Stimulated activated CD4-positive, alpha-beta T cell treated with anti-CD3 and anti-CD28 coated beads, Interleukin-2, amount 100 ng/mL, for 48 hours (primary cell): ENCODE measurements at places on chromosomes 7 and 10.

- DNase-seq: no peak
These were observed 50.6 kb downstream of the ZNF438 start for GRCh38 chr10:30980951-30981616.

DNA sequence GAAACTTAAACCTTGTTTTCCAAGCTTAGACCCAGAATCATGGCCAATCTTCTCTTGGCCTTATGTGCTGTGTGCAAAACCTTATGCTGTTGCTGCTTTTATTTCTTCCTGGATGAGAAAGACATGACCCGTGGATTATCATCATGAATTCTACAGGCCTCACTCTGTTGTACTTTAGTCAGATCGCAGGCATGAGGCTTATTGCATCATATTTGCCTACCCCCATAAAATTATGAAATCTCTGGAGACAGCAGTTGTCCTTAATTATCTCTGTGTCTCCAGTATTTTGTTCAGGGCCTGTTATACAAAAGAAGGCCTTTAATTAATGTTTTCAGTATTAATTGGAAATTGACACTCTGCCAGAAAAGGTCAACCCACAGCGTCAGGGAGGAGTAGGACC is 71.6 kb downstream of the PLCE1 start:
- no peak for DNase-seq

DNA sequence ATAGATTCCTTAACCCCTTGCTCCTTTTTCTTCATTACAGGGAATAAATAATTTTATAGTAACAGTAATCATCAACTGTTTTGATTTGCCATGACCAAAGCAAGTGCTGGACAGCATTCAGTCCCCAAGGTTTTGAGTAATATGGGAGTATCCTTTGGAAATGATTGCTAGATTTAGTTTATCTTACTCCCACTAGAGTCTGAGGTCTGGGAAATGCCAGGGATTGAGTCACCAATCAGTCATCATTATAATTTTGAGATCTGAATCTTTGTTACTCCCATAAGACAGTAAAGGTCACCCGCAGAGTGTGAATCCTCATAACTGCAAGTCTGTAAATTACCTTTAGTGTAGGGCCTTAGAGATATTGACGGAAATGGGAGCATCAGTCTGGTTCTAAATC is 133.7 kb upstream of the SEMA3E start:
- DNase-seq: no peak

DNA sequence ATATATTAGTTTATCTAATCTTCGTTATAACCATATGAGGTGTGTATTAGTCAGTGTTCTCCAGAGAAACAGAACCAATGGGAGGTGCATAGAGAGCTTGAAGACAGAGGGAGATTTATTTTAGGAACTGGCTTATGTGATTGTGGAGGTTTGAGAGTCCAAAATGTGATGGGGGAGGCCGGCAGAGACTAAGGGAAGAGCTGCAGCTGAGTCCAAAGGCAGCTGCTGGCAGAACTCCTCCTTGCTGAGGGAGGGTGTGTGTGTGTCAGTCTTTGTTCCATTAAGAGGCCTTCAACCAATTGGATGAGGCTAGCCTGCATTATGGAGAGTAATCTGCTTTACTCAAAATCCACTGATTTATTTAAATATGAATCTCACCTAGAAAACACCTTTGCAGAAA is 165.1 kb downstream of the SH3PXD2A start:
- no peak for DNase-seq

DNA sequence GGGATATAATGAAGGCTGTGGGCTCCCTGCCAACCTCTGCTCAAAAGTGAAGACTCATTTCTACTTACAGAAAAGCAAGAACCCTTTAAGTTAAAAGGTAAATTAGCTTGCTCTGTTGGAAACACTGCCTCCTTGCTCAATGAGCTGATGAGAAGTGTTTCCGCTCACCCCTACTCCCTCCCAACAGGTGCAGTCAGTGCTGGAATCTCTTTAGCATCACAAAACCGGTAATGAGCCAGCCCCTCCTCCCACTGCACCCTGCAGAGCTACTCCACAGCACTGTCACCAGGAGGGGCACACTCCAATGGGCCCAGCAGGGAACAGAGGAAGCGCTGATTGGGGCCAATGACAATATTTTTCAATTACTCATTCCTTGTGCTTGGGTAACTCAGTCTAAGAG is 262.5 kb downstream of the TCERG1L start:
- DNase-seq: no peak

- no peak for DNase-seq
These were observed 136.1 kb downstream of the CELF2 start for GRCh38 chr10:11153766-11154165.

- no peak for DNase-seq
These were observed 253.3 kb downstream of the TNS3 start for GRCh38 chr7:47328392-47329319.

DNA sequence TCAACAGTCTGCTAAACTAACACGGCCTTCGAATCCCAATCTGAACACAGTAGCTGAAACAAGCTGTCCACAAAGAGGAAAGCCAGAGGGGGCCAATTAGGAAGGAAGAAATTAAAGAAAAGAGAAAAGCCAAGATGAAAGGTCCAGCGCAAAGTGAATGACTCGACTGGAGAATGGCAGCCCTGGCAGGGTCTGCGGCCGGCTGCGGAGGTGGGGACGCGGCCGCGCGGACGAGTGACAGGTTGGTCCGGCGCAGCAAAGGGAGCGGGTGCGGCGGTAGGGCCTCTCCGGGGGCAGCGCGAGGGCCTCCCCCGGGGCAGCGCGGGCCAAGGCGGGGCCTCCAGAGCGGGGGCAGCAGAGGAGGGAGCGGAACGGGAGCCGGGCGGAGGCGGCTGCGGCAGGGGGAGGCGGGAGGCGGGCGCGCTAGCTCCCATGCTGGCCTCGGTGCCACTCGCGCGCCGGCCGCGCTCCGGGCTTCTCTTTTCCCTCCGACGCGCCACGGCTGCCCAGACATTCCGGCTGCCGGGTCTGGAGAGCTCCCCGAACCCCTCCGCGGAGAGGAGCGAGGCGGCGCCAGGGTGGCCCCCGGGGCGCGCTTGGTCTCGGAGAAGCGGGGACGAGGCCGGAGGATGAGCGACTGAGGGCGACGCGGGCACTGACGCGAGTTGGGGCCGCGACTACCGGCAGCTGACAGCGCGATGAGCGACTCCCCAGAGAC is at the start of gene VWC2:
TSS of gene VWC2 (plus strand) at position 421 of the 718 bp plus-strand sequence. CDS start 1,798 bp downstream, outside the sequence.
- DNase-seq: no peak

DNA sequence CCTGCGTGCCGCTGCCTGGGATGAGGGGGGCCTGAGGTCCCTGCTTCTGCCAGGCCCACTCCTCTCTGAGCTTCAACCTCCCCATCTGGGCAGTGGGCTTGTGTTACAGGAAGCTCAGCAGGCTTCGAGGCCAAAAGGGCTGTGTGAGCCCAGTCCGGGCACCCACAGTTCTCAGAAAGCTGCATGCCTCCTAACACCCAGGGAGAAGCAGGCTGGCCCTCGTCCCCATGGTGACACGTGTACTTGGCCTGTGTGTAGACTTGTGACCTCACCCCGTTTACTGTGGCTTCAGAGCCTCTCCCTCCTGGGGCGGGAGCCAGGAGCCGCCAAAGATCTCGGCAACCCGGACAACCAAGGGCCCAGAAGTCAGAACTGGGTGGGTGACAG is 2.2 kb upstream of the GRIFIN start:
- no peak for DNase-seq

GRCh38 chr7:8321312-8321711 is 59.3 kb upstream of the ICA1 start:
- no peak for DNase-seq

DNA sequence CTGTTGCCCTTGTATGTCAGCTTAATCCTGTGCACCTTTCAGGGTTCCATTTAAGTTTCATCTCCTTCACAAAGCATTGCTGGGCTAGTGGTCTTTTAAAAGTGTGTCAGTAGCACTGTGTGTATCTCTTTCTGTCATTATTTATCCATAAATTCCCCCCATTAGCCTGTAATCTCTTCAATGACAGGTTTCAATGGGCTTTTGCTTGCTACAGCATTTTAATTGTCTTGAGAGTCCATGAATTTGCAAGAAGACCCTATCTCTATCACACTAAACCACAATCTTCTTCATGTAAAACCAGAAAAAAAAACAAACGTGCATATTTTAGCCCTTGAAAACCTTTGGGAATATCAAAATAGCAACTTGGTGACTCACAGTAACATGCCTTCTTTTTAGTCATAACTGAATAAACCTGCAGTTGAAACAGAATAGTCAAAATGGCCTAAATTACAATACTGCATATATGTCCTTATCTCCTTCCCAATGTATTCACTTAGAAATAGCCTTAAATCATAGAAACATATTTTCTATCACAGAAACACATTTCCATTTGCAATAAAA is 118.6 kb downstream of the PON1 start:
- no peak for DNase-seq

GRCh38 chr10:108204528-108205305 is 1040.2 kb upstream of the SORCS1 start:
- DNase-seq: no peak

GRCh38 chr10:109931163-109931562 is 7.9 kb upstream of the XPNPEP1 start:
- DNase-seq: no peak

GRCh38 chr7:435630-436366 is 83.8 kb downstream of the PDGFA start:
- DNase-seq: no peak

DNA sequence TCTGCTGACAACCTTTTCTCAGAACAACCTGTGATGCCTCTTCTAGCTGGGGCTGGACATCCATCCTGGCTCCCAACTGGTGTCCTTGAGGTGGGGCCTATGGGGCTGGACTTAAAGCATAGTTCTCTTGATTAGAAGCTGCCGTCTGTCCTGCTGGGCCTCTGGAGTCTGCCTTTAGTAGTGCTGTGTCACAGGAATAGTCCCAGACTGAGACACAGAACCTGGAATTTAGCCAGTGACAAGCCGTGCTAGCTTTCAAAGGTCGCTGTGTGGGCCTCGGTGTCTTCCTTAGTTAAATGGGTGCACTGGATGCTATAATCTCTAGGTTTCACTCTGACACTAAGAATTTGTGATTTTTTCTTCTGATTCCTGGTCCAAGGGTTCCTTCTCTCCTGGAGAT is 41.2 kb downstream of the GPR141 start:
- DNase-seq: no peak

DNA sequence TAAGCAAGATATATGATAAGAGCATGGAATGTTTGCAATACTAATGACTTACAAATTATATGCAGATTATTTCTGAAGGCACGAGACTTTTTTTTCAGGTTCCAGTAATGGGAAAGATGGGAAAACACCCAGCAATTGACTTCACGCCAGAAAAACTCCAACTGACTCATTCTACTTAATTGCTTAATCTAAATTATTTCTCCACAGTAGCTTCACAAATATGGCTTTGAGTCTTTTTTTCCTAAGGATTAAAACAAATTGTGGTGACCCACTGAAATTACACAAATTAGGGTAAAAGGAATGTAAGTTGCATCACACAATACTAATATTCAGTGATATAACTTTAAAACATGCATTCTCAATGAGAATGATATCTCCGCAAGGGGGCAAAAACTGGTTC is 138.7 kb downstream of the GNAI1 start:
- no peak for DNase-seq

DNA sequence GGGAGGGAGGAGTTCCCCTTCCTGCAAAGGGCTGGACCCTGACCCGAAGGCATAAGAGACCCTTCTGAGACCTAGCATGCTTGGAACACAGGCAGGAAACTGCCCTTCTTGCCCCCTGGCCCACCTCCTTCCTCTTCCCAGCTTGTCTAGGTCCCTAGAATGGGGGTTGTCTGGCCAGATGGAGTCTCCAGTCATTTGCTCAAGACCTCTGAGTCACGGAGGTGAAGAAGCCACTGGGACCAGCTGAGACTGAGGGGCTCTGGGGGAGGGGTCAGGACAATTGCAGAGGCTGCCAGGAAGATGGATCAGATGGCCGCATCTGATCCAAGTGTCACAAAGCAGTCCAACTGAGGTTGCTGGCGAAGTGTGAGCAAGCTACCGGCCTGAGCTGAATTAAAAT is 46.2 kb downstream of the COL13A1 start:
- no peak for DNase-seq

DNA sequence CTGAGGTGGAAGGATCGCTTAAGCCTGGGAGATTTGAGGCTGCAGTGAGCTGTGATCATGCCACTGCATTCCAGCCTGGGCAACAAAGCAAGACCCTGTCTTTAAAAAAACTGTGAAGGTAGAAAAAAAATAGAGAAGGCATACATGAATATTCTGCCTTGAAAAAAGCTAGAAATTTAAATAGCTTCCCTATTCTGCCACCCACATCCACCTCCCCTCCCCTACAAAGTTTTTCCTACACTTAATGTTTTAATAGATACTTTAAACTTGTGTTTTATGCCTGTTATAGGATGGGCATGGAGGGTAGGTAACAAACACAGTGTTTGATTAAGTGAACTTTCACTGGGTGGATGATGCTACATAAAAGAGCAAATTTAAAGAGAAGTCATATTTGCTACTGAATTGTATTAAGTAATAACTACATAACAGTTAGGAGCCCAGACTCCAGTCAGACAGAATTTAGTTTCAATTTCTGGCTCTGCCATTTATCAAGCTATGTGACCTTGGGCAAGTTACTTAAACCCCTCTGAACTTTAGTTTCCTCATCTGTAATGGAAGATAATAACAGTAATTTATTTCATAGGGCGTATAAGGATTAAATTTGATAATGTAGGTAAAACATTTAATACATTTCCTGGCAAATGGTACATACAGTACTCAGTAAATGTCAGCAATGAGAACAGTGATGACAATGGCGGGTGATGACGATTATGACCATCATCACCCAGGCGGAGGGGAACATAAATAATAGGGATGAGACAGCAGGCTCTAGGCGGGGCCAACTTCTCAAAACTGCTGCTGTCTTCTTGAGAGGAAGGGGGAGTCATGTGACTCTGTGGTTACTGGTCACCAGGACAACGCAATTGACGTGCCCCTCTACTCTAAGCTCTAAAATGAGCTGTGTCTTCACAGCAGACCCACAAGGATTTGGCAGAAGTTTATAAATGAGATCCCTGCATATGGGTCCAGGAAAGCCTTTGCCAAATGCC is 15.8 kb downstream of the DNMBP start:
- no peak for DNase-seq

DNA sequence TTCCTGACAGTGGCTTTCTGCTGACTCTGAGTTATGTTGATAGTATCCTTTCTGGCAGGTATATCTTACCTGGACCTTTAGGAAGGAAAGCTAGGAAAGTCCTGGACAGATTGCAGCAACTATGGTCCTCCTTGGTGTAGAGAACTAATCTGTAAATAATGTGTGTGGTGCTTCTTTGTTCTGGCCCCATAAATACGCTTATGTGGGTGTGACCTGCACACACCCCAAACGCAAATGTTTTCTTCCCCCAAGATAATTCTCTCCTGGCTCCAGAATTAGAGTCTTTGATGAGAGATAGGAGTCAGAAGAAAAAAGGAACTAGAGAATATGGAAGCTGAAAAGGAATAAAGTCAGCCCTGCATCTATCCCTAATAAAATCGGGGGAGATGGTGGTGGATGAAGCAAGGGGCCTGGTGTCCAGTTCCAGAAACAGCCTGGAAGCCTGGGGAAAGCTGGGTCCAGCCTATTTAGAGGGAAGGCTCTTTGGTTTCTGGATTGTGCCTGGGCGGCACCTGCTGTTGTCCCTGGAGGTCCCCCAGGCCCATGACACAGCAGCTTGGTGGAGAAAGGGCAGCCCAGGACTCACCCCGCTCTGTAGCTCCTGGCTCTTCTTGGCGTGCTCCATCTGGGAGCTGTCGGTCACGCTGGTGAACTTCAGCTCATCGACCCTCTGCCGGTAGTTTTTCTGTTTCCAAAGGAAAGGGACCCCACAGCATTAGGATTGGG is 38.2 kb downstream of the NRAP start:
- no peak for DNase-seq
